NCI-H1417 (cell line): ENCODE measurements at places on chromosomes 2 and 18.

GRCh38 chr18:68041327-68041726, 524.8 kb upstream of the DSEL start:
- DNase-seq, result no peak

DNA sequence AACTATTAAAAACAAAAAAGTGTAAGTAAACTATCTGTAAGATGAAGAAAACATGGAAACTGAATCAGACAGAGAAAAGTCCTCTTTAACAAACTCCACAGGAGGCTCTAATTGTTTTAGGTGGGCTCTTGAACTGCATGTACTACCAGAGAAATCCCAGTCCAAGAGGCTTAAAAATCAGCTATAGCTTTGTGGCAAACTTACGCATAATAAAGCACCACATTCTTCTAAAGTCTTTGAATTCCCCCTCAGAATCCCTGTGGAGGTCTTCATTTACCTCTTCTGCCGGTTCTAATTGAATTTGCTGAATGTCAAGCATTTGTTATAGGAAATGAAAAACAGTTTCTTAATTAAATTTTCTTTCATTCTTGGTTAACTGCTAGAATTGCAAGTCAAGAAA, 40.8 kb downstream of the CHN1 start:
- no peak for DNase-seq

GRCh38 chr2:176961775-176962619, 250.6 kb upstream of the HNRNPA3 start:
- DNase-seq, result no peak

DNA sequence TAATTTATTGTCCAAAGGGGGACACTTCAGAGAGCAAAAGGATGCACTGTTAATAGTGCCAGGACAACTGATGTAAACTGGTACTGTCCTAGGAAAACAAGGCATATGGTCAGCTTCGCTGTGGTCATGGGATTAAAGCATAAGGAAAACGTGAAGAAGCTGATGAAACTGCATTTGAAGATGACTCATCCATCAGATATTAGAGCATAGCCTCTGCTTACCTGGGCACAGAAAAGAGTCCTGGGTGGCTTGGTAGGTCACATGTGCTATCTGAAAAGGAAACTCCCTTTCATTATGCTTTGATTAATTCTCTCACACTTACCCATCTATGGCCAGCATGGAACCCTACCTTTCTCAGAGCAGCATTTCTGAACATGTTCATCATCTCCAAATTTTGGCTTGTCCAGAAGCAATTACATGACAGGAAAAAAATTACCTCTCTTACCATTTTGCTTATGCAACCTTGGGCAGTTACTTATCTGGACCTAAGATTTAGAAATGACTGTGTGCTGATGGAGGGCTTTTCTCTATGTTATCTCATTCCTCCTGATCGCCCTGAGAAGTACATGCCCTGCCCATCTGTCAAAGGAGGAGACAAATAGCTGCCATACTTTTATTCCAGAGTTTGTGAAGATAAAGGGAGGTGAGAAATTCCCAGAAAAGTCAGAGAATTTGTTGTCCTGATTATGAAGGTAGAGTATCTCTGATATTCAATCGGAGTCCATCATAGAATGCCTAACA, 275.3 kb upstream of the SLC14A2 start:
- no peak for DNase-seq

DNA sequence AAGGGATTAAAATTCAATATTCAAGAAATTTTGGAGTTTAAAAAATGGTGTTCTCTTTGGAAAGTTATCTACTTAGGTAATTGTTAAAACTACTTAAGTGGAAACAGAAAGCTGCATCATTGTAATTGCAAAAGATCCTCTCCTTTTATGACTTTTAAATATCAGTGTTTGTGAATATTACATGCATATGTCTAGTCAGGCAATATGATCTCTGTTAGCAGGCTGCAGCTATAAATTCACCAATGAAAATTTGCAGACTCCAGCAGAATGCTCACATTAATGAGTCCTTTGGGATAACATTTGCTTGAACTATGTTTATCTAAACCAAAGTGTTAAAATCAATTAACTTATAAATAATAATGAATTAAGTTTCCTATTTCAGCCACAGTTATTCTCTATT, 59.2 kb upstream of the CSRNP3 start:
- no peak for DNase-seq

DNA sequence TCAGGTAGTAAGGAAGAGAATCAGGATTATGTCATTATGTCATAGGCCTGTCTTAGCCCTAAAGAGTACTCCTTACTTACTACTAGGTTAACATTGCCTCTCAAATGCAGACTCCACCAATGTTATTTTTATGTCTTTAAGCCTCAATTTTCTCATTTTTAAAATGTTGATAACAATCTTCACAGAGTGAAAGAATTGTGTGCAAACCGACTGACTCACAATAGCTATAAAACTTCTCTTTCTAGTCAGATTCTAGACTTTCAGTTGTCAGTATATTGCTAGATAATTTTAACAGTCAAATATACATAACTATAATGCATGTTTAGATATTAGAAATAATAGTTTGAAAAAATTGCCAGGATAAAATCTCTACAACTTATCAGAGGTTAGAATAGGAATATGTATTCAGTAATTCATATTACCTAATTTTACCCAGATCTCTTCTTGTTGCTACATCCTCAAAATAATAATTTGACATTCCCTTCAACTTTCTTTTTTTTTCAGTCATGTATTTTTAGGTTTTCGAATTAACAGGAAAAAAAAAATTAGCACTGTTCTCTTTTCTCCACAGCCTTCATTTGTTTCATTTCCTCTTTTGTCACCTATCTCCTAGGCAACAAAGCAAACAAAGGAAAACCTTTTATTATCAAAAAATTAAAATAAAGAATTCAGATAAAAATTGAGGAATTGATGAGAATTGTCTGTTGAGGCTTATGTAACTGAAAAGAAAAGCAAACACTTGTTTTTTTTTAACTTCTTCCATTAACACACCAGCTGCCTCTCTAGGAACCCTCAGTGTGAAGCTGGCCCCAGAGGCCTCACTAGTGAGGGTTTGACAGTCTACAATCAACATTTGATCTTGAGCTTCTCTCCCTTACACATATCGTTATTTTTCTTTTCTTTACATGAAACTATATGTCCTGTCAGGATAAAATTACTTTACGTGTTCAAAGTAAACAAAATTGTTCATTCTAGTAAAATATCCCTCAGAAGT, 279.0 kb downstream of the CALCRL start:
- no peak for DNase-seq

GRCh38 chr18:80009661-80010550, 21.5 kb upstream of the TXNL4A start:
- no peak for DNase-seq
